ENCODE measurements at places on chromosomes 5 and 9.

GRCh38 chr5:97847920-97848631, 665.0 kb upstream of the RIOK2 start:
- no peak for DNase-seq

DNA sequence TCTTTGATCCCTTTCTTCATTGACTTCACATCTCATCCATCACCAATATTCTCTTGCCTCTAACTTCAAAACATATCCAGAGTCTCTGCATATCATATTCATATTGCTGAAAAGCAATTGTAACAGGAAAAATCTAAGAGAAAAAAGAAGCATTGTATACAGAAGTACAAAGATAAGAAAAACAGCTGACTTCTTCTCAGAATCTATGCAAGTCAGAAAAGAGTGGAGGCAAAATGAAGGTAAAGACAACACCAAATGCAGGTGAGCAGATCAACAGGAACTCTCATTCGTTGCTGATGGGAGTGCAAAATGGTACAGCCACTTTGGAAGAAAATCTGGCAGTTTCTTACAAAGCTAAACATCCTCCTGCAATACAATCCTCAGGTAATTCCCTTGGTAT, 155.6 kb downstream of the PHF2 start:
- no peak for DNase-seq

DNA sequence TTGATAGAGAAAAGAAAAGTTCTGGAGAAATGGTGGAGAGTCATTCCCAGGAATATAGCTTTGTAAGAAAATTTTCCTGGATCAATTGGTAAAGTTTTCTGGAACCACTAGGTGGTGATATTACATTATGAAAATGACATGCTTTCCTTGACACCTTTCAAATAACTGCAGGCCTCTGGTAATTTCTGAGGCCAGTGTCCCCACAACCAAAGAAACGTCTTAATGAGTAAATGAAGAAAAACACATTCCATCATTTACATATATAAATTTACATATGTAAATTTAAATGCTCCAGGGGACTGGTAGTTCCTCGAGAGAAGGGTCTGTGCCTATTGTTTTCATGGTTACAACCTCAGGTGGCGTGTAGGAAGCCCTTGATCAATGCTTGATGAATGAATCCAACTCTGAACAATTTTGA, 17.2 kb upstream of the RGS3 start:
- no peak for DNase-seq

- no peak for DNase-seq
These were observed 11.6 kb downstream of the FCN2 start for GRCh38 chr9:134892221-134892620.

DNA sequence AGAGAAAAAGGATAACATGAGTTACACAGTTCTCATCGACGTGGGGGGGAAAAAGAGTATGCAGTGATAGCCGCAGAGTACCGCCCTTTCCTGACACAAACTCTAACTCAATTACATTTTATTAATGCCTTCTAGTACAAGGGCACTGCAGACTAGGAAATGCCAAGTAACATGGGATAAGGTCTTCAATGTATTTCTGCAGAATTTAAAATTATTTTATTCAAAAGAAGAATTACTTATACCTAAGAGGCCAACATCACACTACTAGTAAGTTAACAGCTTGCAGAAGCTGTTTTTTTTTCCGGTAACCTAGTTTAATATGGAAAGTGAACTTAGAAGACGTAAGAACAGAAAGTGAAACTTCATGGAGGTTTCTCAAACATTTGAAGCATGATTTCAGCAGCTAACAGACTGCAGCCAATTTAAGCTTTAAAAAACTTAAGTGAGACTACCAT, 3.9 kb downstream of the SETX start:
- DNase-seq, result no peak

GRCh38 chr9:26971721-26972120, 15.5 kb downstream of the IFT74 start:
- no peak for DNase-seq

- DNase-seq, result no peak
These were observed 75.7 kb upstream of the OR2K2 start for GRCh38 chr9:111405701-111406100.

DNA sequence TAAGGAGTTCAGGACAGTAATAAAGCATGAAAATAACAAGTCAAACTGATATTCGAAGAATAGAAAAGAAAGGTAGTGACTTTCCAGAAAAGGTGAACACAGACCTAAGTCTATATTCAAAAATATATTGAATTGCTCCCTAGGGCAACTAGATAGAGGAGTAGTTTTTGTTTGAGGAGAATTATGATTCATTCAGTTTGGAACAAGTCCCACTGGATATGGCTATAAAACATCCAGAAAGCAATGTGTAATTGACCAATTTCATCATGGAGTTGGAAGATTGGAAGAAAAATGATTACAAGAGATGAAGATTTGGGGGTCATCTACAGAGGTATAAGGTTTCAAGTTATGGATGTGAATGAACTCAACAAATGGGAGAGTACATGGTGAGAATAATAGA, 117.5 kb upstream of the ZNF462 start:
- no peak for DNase-seq

DNA sequence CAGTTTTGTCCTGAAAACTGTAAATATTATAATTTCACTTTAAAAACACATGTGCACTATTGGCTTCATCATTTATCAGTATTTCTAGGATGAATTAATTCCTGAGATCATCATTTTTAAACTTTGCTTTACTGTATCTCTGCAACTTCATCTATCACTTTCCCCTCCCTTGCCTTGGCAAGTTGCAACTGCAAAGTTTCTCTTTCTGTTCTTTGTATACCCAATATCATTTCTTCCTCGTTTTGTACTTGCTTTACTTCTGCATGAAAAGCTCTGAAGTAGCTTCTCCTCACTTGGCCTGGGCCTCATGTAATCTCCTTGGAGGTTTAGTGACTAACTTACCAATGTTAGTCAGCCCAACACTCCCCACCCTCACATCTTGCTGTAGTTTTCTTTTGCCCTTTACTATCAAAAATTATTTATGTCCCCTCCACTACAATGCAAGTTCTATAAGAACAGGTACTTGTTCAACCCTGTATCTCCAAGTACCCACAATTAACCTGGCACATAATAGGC, 12.8 kb downstream of the C5orf63 start:
- DNase-seq, result no peak

DNA sequence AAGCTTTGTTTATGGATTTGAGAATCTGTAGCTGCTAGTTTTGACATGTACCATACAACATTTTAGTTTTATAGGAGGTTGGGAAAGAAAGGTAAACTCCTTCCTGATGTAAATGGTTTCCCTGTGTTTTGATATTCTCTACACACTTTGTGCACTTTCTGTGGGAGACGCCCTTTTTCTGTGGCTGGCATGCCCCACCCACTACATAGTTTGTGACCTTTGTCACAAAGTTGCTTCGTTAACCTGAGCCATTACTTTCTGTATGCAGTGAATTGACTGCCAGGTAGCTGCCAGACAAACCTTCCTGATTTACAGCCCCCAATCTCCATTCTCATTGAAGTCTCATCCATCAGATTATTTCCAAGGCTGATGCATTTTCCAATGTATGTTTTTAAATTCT, 90.6 kb downstream of the NLN start:
- no peak for DNase-seq

DNA sequence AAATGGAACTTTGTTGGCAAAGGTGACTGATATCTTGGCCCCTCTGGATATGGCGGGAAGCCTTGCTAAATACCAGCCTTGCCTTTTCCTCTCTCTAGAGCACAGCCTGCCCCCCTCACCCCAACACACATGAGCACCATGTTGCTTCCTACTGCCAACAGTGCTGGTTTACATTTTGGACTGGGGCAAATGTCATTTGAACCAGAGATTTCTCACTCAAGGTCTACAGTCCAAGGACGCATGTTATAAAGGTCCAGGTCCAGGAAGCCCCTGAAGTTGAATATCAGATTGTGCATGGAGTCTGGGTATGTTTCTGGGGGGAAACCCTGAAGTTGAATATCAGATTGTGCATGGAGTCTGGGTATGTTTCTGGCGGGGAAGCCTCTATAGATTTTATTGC, 19.9 kb downstream of the NEURL1B start:
- no peak for DNase-seq

DNA sequence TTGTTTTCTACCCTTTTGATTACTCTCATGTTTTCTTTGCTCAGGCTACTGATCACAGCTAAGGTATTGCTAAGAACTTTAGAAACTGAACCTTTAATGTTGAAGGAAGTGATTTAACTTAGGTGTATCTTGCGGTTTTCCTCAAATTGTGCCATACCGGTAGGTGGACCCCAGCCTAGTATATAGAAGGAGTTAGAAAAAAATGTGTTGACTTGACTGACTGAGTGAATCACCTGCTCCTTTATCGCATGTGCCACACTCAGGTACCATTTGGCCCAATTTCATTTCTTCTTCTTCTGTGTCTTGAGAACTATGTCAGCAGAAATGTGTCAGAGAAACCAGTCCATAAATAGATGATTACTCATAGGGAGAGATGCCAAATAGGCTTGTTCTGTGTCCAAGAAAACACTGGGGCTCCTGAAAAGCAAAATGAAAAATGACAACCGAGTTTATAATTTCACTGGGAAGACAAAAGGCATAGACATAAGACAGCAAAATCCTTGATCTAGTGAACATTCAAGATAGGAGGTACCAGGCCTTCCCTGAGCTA, 19.4 kb downstream of the PLPPR1 start:
- no peak for DNase-seq

DNA sequence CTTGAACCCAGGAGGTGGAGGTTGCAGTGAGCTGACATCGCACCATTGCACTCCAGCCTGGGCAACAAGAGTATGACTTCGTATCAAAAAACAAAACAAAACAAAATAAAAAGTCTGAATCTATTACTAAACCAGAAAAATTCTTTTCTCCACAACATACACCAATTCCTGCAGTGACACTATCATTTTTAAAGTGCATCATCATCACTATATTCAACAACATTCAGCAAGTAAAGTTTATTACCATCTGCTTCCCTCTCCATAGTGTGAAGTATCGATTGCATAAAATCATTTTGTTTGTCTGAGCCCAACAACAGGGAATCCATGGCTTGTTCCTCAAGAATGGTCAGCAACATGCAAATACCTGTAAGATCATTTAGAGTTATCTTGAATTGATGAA, 20.4 kb downstream of the SETX start:
- DNase-seq, result no peak

All from NCI-H2081 treated with DMSO at 0.1 percent for 48 hours (cell line).